CD4-positive, alpha-beta memory T cell (primary cell): ENCODE measurements at places on chromosomes 12 and 14. TPM values are rescaled to one million over a fixed set of nuclear protein-coding genes. Genes with fewer than 3 reads are reported as not detected.

DCN gene
- polyA plus RNA-seq: not detected

SCN8A gene
- 0.04 TPM for polyA plus RNA-seq

CCDC196 gene
- not detected for polyA plus RNA-seq

OVCH1 gene
- polyA plus RNA-seq: not detected

OR2AP1 gene
- not detected for polyA plus RNA-seq

KRT77 gene
- polyA plus RNA-seq: not detected

LRRC10 gene
- not detected for polyA plus RNA-seq

ETFBKMT gene
- polyA plus RNA-seq: 1.3 TPM

B4GALNT1 gene
- not detected for polyA plus RNA-seq

KIF26A gene
- 0.05 TPM for polyA plus RNA-seq

SLC2A14 gene
- polyA plus RNA-seq: not detected

AICDA gene
- not detected for polyA plus RNA-seq

ANKRD33 gene
- not detected for polyA plus RNA-seq

ITPK1 gene
- 12.5 TPM for polyA plus RNA-seq

OR6C2 gene
- not detected for polyA plus RNA-seq

AMHR2 gene
- not detected for polyA plus RNA-seq

DDX23 gene
- polyA plus RNA-seq: 14.3 TPM

NID2 gene
- 0.37 TPM for polyA plus RNA-seq
